ENCODE measurements at places on chromosomes 11 and 22. TPM values are rescaled to one million over a fixed set of nuclear protein-coding genes. Genes with fewer than 3 reads are reported as not detected.

DNA sequence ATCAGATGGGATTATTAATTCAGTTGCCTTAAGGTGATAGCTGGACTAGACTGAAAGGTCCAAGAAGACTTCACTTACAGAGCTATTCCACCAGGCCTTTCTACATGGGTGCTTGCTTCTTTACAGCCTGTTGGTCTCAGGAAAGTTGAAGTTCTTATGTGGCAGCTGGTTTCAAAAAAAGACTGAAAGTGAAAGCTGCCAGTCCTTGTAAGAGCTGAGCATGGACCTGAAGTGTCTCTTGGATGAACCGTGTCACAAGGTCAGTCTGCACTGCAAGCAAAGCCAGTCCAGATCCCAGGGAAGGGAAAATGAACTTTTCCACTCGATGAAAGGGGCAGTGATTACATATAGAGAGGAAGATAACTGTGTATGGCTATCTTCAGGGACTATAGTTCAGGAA, 201.5 kb upstream of the LUZP2 start:
- no peak for DNase-seq

GRCh38 chr22:27004434-27004833, 347.0 kb downstream of the MIAT start:
- no peak for DNase-seq

The GGTLC2 gene
- not detected for total RNA-seq

The CARNS1 gene
- total RNA-seq: 9.3 TPM

The TMEM151A gene
- total RNA-seq: not detected

The NAP1L4 gene
- total RNA-seq: 99.5 TPM

Data from aorta (tissue), 5 donors.